Nephron progenitor cell (in vitro differentiated cells): ENCODE measurements at places on chromosomes 6 and 20.

- peak; percentile 48 for DNase-seq
Observed at GRCh38 chr6:1390946-1391799, 1.8 kb downstream of the FOXF2 start.

- DNase-seq = no peak
Observed at GRCh38 chr20:55478724-55479450, 526.4 kb downstream of the CBLN4 start.

DNA sequence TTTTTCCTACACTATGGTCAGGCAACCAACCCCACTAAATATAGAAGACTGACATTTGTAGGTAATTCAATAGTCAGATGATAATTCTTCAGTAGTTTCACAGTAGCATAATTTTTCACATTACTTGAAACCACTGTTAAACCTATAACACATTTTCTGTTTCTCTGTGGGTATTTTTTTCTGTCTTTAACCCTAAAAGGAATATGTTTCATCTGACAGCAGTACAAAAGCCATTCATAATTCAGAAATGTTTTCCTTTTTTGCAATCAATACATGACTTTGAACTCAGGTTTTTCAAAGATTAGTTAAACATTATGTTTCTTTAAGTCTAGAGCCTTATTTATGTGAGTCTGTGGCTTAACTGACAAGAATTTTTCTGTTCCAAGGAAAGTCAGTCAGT is 128.6 kb upstream of the RUNX2 start:
- no peak for DNase-seq

GRCh38 chr20:53786445-53787267 is 193.0 kb upstream of the ZNF217 start:
- no peak for DNase-seq

DNA sequence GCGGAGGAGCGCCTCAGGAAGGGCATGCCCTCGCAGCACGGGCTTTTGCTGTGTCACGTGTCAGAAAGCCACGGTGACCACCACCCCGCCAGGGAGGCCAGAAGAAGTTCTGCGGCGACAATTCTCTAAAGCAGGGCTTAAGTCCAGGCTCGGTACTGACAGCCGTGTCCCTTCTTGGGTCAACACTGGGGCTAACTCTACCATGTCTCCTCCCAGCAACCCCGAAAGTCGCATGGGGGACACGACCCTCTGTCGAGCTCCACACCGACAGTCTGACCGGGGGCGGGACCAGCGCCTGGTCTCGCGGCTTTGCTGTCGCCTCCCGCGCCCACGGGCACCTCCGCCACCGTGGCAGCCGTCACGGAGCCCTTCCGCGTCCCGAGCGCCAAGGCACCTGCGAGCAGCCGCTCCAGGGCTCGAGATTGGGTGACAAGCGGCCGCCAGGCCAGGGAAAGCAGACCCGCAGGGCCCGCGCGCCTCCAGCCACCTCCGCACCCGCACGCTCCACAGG is 534 bp downstream of the NANP start:
- peak; percentile 37 for DNase-seq

GRCh38 chr6:7269816-7270215 is 43.2 kb downstream of the SSR1 start:
- no peak for DNase-seq

GRCh38 chr6:152085451-152085921 is 278.0 kb downstream of the ESR1 start:
- no peak for DNase-seq

DNA sequence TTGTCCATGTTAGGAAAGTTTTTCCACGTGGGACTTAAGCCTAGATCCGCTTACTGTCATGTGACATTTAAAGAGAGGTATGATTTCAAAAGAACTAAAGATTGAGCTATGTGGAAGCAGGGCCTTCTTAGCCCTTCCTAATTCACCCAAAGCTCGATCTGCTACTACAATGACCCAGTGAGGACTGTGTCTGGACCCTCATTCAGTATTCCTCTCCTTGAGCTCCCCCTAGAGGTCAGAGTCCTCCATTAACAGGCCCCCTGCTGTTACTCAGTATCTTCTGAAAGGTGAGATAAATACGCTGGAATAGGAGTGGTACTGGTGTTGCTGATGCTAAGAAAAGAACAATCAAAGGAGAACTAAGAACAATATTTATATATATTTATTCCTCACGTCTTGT is 414.0 kb downstream of the GJA1 start:
- peak; percentile 70 for DNase-seq

GRCh38 chr20:63733579-63734081 is 2.8 kb upstream of the LIME1 start:
- no peak for DNase-seq

DNA sequence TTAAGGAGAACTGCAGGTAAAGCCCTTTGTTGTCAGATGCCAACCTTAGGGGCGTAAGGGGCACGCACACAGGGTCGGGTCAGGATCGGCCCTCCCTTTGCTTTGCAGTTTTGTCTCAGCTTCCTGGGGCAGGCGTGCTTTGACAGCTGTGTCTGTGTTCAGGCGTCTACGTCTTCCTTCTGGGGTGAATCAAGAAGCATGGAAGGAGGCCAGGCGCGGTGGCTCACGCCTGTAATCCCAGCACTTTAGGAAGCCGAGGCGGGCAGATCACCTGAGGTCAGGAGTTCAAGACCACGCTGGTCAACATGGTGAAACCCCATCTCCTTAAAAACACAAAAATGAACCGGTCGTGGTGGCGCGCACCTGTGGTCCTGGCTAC is 1.3 kb downstream of the ZGPAT start:
- DNase-seq = no peak

DNA sequence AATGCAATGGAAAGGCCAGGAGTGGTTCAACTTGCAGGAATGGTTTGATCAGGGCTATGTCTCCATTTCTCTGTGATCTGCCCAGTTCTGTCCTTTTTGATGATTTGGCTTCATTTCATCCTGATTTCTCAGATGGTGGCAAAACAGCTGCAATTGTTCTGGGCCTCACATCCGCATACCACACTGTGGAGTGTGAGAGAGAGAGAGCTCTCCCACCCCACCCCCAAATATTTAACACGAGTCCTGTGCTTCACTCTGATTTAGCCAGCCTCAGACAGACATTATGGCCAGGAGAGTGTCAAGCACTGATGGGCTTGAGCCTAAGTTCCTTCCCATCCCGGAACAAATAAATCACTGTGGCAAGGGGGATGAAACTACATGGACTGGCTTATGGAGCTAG is 284.6 kb downstream of the CDC5L start:
- no peak for DNase-seq

GRCh38 chr6:152983637-152984512 is 1.0 kb upstream of the FBXO5 start:
- peak; percentile 98 for DNase-seq

- DNase-seq = no peak
Observed at GRCh38 chr6:19342616-19343015, 494.6 kb upstream of the ID4 start.

DNA sequence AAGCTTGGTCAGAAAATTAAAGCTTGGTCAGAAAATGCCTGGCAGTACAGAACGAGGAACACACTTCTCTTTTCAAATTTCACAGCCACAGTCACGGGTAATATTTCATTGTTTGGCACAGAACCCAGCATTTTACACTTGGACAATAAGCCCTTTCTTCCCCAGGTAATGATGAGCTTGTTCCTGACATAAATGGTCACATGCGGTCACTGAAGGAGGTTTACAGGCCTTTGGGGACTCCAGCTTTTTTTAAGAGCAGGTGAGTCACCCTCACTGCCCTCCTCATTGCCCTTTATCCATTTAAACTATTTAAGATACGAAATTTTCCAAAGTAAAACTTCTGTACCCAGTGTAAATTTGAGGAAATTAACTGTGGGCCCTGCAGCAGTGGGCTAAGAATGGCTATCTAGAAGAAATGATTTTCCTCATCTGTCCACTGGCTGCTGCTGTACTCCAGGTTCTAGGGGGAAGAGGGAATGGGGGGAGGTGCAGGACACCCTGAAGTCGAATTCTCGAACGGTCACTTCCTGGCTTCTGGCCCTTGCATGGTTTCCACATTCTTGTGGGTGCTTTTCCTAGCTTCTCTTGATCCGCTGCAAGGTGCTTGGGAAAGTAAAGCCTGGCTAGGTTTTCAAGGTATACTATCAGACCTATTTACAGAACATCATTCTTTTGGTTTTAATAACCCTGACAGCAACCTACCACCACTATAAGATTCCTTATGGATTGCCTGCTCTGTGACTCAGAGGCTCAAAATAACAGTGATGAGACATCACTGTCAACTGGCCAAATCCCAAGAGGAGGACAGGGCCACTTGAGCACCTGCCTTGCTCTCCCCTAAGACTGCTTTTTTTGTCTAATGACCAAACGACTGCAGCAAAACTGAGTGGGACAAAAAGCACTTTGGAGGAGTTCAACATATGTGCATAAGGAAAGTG is 75.8 kb downstream of the PREP start:
- no peak for DNase-seq

- no peak for DNase-seq
Observed at GRCh38 chr20:53306192-53306805, 287.3 kb downstream of the ZNF217 start.

- no peak for DNase-seq
Observed at GRCh38 chr6:24960991-24961475, 25.3 kb upstream of the RIPOR2 start.

DNA sequence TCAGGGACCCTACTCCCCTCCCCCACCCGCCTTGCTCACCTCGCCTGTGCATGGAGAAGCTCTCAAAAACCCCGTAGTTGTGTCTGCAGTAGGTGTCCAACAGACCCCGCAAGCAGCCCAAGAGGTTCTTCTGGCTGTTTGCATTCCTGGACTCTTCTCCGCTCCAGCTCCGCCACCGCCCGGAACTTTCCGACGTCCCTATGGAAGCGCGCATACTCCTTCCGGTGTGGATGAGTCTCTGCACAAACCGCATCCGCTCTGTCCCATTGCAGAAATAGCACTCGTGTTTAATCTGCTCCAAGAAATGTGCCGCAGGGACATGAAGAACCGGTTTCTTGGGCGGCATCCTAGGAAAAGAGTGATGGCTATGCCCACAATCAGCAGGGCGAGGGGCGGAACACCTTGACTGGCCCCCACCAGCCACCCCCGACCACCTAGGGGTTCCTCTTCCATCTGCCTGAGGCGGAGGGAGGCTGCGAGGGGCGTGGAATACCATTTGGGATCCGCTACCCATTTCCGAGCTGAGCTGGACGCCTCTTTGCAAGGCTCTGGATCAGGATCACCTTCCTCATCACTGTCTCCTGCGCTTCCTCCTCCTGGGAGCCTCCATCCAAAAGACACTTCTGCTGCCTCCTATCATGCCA is 20.2 kb downstream of the HLA-DRA start:
- no peak for DNase-seq

DNA sequence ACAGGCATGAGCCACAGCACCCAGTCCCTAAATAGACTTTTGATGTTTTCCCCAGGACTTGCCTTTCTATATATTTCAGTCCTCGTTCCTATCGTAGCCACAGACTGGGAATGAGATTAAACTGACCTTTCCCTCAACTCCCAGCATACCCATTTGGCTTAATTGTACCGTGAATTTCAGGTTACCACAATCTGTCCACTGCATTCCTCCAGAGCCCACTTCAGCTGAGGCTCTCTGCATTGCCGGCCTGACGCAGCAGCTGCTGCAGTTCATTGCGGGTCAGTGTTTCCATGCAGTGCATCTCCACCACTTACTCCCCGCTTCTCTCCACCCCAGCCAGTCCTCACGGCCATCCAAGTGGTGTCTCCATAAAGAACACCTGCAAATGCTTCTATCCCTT is 103.1 kb upstream of the RIN2 start:
- DNase-seq = no peak

- no peak for DNase-seq
Observed at GRCh38 chr6:52361414-52361944, 472 bp upstream of the PAQR8 start.

DNA sequence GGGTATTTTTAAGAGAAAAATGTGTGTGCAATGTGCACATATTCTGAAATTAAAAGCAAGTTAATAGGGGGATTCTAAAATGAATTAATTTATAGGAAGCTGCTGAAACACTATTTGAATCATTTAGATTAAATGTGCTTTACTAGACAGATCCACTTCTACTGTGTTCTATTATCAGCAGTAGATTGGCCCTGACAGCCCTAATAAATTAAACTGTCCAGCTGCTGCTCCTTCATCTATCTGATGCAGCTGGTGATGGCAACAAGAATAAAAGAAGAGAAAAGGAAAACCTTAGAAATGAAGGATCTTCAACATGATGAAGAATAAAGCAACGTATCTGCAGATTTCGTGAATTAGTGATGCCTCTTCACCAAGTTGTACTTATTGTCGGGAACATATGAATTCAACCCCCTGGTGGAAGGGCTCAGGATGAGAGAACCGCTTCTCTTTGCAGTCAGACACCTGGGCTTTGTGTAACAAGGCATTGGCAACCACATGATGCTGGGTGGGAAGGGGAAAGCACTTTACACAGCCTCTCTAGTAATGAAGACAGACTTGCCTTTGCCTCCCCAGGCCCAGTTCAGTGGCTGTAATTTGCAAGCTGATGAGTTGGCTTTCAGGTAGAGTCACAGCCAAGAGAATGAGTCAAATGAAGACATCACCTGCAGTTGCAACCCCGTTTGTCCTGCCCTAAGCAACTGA is 94.4 kb downstream of the LAMP5 start:
- DNase-seq = no peak

GRCh38 chr20:21090111-21090618 is 16.0 kb downstream of the LINC00237 start:
- no peak for DNase-seq

DNA sequence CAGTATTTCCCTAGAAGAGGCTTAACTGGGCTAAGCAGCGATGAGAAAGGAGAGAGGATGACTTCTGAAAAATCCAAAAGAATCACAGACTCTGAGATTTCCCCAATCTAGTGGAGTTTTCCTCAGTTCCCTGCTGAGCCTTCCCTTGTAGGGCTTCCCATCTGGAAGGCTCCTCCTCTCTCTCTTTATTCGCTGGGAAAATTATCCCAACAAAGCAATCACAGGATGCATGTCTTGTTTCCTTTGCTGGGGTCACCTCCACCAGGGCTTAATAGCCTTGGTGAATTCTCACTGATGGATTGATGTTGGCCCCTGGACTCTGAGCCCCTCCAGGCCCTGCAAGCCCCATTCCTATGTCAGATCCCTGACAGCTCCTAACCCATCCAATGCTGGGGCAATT is 69.8 kb upstream of the MAFB start:
- DNase-seq = no peak

DNA sequence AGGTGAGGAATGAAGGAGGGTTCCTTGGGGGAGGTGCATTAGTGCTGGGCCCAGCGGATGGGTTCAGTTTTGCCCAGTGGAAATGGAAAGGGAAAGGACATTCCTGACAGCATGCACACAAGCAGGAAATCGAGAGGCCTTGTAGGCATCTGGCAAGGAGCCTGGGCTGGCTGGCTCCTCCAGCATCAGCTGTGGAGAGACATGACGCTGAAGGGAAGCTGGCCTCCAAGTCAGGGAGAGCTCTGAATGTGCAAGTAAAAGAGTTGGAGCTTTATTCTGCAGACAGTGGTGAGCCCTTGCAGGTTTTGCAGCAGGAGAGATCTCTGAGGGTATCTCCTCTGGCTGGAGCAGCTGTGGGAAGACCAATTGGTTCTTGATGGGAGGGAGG is 154.3 kb downstream of the MRPL14 start:
- DNase-seq = no peak

DNA sequence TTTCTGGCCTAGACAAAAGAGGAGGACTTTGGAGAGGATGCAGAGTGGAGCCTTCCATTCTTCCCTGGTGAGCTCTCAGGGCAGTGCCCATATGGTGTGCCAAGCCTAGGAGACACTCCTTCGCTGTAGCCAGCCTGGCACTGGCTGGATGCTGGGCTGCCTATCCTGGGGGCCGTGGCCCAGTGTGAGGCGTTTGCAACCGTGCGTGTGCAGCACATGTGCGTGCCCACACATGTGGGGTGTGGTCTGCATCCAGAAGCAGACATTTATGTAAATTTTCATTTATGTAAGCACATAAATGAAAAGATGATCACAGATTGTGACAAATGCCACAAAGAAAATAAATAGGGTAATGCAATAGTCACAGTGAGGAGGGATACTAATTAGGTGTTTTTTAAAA is 35.8 kb upstream of the ZNF831 start:
- no peak for DNase-seq
